ENCODE measurements at places on chromosomes 6 and 20.

DNA sequence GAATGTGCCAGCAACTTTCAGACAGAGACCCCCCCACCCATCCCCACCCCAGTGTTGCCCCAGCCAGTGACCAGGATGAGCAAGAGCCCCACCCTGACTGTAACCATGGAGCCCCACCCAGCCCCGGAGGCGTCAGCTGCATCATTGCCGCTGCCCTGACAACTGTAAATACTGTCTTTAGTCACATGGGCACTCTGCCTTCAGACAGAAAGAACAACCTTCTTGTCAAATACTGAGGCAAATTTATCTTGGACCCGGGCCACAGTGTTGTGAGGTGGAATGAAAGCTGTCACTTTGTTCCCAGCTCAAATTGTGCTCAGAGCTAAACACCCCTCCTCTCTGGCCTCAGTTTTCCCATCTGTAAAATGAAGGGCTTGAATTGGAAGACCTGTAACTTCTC lies 23.7 kb downstream of the MOCS3 start:
- DNase-seq = no peak

DNA sequence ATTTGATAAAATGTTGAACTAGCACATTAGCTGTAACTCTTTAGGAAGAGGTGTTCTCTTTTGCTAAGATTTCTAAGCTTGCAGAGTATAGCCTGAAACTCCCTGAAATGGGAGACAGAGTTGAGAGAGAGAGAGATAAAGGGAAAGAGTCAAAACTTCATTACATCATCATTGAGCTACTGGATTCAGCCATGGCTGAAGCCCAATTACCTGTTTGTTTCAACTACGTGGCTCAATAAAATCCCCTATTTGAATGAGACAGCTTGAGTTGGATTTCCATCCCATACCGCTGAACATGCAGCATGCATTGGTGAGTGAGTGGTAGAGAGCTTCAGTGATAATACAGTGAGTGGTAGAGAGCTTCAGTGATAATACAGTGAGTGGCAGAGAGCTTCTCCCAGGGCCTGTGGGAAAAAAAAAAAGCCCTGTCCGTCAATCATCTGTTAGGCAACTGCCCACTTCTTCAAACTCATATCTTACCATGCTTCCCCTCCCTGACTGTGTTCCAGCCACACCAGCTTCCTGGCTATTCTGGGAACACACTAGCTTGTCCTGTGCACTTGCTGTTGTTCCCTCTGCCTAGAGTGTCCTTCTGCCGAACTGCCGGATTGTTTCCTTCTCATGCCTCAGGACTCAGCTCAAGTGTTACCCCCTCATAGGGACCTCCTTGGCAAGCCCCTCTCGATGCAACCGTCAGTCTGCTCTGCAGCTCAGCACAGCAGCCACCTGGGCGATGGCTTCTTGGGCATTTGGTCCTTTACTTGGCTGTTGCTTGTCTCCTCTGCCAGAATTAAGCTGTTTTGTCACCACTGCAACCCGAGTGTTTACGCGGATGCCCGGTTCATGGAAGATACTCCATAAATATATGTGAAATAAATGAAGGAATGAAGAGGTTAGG lies 91.3 kb upstream of the EYA2 start:
- peak; percentile 68 for DNase-seq

DNA sequence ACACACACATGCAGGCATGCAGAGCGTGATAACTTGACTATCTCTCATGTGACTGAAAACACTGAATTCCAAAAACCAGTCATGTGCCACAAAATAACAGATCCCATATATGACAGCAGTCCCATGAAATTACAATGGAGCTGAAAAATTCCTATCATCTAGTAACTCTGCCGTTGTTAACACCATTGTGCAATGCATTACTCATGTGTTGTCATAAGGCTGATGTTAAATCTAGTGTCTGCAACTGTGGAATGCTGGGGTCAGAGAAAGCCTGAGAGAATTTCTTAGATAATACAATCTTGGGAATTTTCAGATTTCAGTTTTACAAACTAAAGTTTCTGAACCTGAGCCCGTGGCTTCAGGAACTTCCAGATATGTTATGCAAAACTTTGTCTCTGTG lies 70.2 kb downstream of the LYRM4 start:
- DNase-seq = no peak

DNA sequence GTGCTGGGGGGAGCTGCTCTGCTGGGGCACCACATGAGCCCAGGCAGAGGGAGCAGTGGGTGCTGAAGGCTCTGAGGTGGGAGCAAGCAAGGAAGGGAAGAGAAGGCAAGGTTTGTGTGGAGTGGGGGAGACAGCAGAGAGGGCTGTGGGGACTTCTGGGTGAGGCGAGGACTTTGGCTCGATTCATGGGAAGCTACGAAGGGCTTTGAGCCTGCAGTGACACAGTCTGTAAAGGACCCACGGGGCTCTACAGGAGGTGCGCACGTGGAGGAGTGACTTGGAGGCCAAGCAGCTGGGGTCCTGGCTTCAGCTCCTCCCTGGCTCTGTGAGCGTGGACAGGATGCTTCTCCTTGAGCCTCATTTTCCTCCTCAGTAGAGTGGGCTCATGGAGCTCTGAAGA lies 29.1 kb upstream of the CSNK2A1 start:
- DNase-seq = peak; percentile 38

DNA sequence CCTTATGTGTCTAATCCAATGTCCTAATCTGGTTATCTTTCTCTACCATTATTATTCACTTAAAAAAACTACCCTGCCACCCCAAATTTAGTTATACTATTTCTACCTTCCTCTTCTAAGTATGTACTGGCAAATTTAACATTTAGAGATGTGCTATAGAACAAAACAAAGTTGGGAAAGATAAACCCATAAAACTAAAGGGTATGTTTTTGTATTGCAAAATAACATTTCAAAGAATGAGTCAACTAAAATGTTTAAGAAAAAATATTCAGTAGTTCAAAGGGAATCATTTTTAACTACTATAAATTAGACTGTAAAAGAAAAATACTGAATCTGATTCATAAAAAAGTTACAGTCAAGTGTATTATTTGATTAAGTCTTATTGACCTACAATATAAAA lies 103.0 kb downstream of the LMBRD1 start:
- no peak for DNase-seq

- DNase-seq = no peak
These were observed 89.2 kb downstream of the NOL4L start for GRCh38 chr20:32495949-32496348.

- no peak for DNase-seq
These were observed 42.0 kb downstream of the IRAK1BP1 start for GRCh38 chr6:78909391-78909790.

- no peak for DNase-seq
These were observed 30.3 kb downstream of the OR2J2 start for GRCh38 chr6:29200767-29201662.

- no peak for DNase-seq
These were observed 43.1 kb downstream of the JPH2 start for GRCh38 chr20:44143936-44144335.

- DNase-seq = no peak
These were observed 53.9 kb downstream of the PXDC1 start for GRCh38 chr6:3697609-3698008.

- no peak for DNase-seq
These were observed 86.3 kb downstream of the CHMP4B start for GRCh38 chr20:33897313-33897912.

DNA sequence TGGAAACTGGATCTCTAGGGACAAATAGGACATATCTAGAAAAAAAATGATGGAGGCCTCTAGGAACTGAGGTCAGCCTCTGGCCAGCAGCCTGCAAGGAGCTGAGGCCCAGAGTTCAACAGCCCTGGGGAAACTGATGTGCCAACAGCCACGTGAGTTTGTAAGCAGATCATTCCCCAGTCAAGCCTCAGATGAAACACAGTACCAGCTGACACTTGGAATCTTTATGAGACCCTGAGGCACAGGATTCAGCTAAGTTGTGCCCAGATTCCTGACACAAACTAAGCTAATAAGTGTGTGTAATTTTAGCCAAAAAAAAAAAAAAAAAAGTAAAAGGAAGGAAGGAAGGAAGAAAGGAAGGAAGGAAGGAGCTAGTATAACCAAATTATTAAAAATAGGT lies 1059.8 kb upstream of the MAP3K7 start:
- no peak for DNase-seq

Data from NCI-H524 (cell line).